ENCODE measurements at places on chromosomes 1 and 21.

DNA sequence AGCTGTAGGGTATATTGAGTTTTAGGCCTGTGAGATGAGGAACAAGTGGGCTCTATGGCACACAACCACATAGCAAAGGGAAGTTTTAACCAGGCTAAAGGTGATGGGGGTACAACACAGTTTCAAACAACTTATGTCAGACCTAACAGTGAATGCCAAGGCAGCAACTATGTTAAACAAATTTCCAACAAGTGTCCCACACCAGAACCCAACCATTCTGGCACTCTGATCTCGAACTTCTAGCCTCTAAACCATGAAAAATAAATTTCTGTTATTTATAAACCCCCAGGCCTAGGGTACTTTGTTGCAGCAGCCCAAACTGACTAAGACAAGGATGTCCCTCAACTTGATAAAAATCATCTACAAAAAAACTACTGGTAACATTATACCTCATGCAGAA lies 52.3 kb upstream of the INSL5 start:
- no peaks in the 10 kb centered on the region for H3K36me3 ChIP-seq

GRCh38 chr1:225746361-225747179 lies 31.1 kb upstream of the SRP9 start:
- H3K36me3 ChIP-seq, result no peaks in the 10 kb centered on the region
- DNase-seq, result peak; percentile 38
- no peaks in the 10 kb centered on the region for H3K27me3 ChIP-seq
- peak overlapping the region; percentile 57 for H3K27ac ChIP-seq

GRCh38 chr21:23016617-23017016 lies 2018.4 kb downstream of the NCAM2 start:
- H3K27me3 ChIP-seq, result no peaks in the 10 kb centered on the region
- no peaks in the 10 kb centered on the region for H3K36me3 ChIP-seq
- no peak overlapping the region for H3K4me3 ChIP-seq
- DNase-seq, result peak; percentile 4
- H3K27ac ChIP-seq, result no peak overlapping the region

DNA sequence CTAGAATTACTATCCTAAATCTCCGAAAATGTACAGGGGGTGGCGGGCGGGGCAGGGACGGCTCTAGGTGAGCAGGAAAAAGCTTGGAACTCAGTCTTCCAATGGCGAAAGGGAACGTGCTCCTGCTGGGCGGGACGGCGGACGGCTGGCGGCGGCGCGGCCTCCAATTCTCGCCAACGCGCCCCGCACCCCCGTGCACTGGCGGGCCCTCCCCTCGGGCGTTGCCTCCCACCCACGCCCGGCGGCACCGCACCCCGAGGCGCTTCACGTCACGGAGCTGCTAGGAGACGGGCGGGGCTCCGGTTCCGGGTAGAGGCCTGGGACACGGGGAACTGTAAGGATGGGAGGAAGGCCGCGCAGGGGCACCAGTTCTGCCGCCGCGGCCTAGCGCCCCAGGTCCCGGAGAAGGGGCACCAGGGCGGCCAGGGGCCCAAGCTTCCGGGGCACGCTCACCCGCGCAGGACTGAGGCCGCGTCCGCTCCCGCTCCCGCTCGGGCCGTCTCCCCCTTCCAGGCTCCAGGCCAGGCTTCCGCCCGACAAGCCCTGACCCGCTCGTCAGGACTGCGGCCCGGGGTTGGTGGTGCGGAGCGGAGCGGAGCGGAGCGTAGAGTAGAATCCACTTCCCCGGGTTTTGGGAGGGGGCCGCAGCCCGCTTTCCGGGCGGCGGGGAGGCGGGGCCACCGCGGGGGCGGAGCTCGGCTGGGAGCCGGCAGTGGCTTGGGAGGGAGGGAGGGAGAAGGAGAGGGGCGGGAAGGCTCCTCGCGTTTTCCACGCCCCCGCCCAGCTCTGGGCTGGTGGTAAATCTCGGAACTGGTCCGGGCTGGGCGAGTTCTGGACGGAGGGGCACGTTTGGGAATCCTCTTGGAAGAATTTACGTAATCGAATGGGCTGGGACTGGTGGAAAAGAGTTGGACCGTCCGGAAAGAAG lies at the start of gene DDX59:
Gene DDX59 (minus strand): TSS at position 594 of the 928 bp plus-strand sequence. CDS start 3,167 bp downstream, outside the sequence.
- no peaks in the 10 kb centered on the region for H3K27me3 ChIP-seq
- H3K36me3 ChIP-seq, result no peaks in the 10 kb centered on the region
- peaks cover 15% of the 10 kb centered on the region for H3K4me1 ChIP-seq
- H3K27ac ChIP-seq, result peak within 1 kb of the TSS; percentile 89
- H3K4me3 ChIP-seq, result peak within 1 kb of the TSS; percentile 75

- no peaks in the 10 kb centered on the region for H3K4me1 ChIP-seq
- H3K36me3 ChIP-seq, result peaks cover 5% of the 10 kb centered on the region
- no peak overlapping the region for H3K27ac ChIP-seq
- H3K4me3 ChIP-seq, result no peak overlapping the region
Observed at GRCh38 chr1:110059133-110059863, 11.2 kb downstream of the ALX3 start.

GRCh38 chr1:243217349-243217748 lies 37.7 kb downstream of the CEP170 start:
- H3K4me1 ChIP-seq, result no peaks in the 10 kb centered on the region
- no peak overlapping the region for H3K27ac ChIP-seq
- no peaks in the 10 kb centered on the region for H3K27me3 ChIP-seq
- DNase-seq, result no peak
- H3K4me3 ChIP-seq, result no peak overlapping the region
- H3K36me3 ChIP-seq, result peaks cover 31% of the 10 kb centered on the region

DNA sequence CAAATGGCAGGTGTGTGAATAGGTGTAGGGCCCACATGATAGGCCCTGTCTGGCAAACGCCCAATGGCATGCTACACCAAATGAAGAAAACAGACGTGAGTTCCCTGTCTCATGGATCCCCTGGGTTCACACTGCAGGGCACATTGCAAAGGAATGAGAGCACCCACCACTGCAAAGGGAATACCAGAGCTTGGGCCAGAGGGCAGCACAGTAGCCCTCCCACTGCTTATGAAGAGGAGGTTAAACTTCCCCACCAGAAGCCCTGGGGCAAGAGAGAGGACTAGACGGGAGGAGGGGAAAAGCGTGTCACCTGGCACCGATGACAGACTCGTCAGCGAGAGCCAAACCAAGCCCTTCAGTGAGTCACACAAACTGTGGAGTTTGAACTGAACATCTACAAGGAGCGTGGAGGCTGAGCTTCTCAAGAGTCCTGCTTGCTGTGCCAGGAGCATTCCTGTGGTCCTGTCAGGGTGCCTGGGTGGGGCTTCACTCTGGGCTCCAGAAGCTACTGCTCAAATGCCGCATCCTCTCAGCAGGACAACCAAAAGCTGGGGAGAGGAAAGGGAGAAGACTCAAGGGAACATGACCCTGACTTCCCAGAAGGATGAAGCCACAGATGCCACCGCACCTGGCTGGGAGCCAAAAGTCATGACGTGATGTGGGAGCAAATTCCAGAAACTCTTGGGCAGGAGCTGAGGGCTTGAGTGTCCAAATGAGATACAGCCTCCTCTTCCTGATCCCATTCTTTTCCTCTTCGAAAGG lies 61.1 kb downstream of the TOMM20 start:
- no peaks in the 10 kb centered on the region for H3K27me3 ChIP-seq
- no peak overlapping the region for H3K4me3 ChIP-seq
- peak overlapping the region; percentile 100 for H3K27ac ChIP-seq
- H3K4me1 ChIP-seq, result peaks cover 63% of the 10 kb centered on the region

- H3K4me3 ChIP-seq, result no peak overlapping the region
- H3K27me3 ChIP-seq, result no peaks in the 10 kb centered on the region
- H3K27ac ChIP-seq, result no peak overlapping the region
- no peaks in the 10 kb centered on the region for H3K36me3 ChIP-seq
Observed at GRCh38 chr1:187203257-187203656, 374.5 kb downstream of the PLA2G4A start.

DNA sequence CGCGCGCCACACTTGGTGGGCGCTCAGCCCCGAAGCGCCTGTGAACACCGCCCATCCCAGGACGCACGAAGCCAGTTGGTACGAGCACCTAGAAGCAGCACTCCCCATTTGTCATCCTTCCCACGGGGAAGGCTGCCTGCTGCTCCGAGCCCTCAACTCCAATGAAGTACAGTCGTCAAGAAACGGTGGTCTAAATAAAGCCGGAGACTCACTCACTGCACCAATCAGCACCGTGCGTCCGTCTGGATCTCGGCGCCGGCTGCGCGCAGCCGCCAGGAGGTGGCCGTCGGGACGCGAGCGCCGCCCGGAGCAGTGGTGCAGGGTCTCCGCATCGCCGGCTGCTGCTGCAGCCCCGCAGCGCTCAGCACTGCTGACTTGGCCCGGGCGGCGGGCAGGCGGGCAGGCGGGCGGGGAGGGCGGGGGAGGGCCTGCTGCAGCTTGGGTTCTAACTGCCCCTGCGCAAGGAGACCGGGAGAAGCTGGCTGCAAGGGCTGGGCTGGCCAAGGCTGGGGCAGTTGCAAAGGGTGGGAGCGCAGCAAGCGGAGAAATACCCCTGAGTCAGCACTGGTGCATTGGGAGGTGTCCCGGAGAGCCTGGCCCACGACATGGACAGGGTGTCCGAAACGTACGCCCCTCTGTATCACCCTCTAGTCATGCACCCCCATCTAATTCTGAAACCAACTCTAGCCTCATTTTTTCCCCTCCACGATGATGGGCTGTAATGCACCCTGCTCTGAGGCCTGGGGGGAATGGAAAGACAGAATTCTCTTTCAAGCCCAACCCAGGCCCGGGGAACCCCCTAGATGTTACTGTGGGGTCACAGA lies 35.8 kb upstream of the H6PD start:
- 0 out of 2 replicates have a peak, but pooled peaks cover 4% of the 10 kb centered on the region for H3K27me3 ChIP-seq
- H3K4me1 ChIP-seq, result peaks cover 29% of the 10 kb centered on the region
- no peak for DNase-seq

All from Panc1 (cell line).